Head of caudate nucleus (tissue), 42 donors: ENCODE measurements at places on chromosomes 16 and 17.

GRCh38 chr17:3910420-3911270, 5.6 kb downstream of the P2RX1 start:
- no peak for DNase-seq

GRCh38 chr16:17205279-17206211, 265.2 kb downstream of the XYLT1 start:
- DNase-seq, result no peak

GRCh38 chr16:80231888-80232287, 308.9 kb upstream of the DYNLRB2 start:
- no peak for DNase-seq

GRCh38 chr16:86508028-86508946, 2.0 kb upstream of the FOXF1 start:
- DNase-seq, result no peak

GRCh38 chr17:49457564-49458535, 37.2 kb upstream of the NGFR start:
- DNase-seq, result no peak
